ENCODE measurements at places on chromosomes 1 and 21.

- DNase-seq, result no peak
These were observed 139.6 kb downstream of the TOMM20 start for GRCh38 chr1:234989019-234989418.

- no peak for DNase-seq
These were observed 222.1 kb downstream of the COL24A1 start for GRCh38 chr1:85934516-85934915.

GRCh38 chr1:221241157-221241556 lies 361.9 kb downstream of the HLX start:
- no peak for DNase-seq

GRCh38 chr1:219086956-219087469 lies 86.7 kb upstream of the LYPLAL1 start:
- DNase-seq, result no peak
